ENCODE measurements at places on chromosomes 13 and 19.
A peak's percentile ranks its signal among the peaks of the same experiment; 100 is the strongest.

DNA sequence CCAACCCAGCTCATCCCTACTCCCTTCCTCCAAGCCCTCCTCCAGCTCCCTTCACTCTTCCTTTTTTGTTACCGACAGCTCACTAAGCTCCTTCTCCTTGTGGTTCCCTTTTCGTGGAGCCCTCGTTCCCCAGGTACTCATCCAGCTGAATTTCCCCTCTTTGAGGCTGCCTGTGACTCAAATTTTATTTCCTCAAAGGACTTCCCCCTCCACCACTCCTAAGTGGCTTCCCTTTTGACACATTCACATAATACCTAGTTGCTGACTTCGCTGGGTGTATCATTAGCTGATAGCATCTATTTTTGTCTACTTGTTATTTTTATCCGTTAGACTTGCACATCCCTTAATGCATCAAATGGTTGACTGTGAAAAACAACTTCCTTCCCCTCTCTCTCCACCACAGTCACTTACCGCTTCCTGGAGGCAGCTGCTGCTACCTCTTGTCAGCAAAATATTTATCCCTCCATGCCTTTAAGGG is 14.5 kb downstream of the FFAR2 start:
- no peak for DNase-seq

DNA sequence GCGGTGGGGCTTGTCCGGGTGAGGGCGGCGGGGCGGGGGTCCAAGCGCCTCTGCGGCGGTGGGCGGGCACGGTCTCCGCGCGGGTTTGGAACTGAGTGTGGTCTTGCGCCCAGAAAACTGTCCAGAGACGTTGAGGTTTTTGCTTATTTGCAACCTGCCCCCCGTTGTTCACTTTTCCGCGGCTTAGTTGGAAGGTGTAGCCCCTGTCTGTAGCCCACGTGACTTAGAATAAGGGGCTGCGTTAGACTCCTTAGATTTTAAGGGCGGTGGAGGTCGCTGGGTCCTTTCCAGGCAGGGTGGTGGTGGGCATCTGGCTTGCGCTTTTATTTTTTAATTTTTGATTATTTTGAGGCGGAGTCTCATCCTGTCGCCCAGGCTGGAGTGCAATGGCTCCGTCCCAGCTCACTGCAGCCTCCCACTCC is 748 bp downstream of the RPS15 start:
- DNase-seq: no peak

DNA sequence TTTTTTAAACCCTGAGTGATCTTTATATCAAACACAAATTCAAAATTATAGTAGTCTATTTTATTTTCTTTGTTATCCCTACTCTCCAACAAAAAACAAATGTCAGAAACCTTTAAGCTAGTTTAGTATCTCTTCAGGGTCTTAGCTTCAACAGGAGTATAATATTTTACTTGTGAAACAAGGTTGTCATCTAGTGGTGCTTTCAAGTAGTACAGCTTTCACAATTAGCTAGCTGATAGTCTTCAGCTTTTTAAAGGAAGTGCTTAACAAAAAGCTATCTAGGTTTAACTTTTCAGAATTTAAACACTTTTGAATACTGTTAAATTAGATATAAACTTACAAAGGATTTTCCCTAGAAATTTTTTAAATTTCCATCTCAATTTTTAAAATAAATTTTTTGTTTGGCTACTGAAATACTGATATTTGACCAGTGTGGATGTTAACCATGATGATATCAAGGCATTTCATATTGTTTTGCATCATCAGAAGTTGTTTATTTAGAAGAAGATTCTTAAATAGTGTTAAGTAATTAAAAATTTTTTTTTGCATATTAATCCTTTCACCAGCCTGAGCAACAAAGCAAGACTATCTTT is 34.2 kb downstream of the TDRD3 start:
- DNase-seq: peak; percentile 11

DNA sequence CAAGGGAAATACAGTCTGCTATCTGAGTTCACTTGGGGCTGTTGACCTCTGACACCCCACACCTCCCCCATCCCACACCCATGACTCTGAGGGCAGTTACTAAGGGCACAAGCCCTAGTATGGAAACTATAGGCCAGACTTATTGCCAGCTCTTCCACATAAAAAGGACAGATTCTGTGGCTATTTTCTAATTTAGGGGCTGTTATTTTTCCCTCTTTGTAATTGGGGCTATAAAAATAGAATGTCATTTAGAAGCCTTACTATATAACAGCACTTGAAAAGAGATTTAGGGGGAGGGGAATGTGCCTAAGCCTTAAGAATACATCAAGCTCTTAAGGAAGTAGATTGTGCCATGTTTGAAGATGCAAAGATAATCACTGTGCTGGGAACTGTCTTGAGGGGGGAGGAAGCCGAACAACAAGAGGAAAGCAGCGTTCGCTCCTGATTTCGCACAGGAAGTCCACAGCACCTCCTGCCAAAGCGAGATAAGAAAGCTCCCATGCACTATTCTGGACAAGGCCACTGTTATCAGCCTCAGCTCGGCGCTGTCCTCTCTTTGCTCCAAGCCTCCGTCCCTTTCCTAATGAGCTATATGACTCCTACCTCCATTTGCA is 86.6 kb downstream of the FLT1 start:
- no peak for DNase-seq

DNA sequence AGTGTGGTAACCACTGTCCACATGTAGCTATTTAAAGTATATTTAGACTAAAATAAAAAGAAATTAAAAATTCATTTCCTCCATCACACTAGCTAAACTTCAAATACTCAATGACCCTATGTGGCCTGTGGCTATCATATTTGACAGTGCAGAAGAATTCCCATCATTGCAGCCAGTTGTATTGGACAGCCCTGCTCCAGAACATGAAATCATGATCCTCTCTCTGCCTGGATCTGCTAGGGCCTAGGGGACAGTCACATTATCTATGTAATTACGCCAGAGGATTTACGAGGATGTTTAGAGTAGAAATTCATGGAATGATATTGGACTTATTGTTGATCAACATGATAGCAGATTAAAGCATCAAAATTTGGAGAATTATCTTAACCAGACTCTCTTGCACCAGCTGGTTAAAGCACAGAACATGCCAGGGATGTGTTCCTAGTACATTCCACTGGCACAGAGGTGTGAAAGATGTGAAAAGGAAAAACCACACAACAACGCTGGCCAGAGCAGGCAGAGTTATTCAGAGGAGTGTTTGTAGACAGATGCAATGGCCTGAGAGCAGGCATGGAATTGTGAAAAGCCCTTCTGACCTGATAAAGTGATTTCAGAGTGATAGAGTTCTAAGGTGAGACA is 108.9 kb upstream of the STARD13 start:
- DNase-seq: no peak

DNA sequence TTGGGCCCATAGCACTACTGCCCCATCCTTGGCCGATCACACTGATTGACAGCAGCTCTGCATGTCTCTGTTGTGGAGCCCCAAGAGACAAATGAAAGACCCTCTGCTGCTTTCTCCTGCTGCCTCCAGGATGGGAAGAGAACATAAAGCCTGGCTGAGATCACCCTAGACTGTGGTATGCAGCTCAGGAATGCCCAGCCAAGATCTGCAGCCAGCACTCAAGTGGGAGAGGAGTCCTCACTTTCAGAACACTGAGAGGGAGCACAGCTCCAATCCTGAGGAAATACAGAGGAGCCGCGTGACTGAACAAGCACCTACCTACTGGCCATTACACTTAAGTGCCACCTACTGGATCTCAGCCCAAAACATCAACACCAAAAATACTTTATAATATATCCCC is 203.0 kb downstream of the POSTN start:
- no peak for DNase-seq

DNA sequence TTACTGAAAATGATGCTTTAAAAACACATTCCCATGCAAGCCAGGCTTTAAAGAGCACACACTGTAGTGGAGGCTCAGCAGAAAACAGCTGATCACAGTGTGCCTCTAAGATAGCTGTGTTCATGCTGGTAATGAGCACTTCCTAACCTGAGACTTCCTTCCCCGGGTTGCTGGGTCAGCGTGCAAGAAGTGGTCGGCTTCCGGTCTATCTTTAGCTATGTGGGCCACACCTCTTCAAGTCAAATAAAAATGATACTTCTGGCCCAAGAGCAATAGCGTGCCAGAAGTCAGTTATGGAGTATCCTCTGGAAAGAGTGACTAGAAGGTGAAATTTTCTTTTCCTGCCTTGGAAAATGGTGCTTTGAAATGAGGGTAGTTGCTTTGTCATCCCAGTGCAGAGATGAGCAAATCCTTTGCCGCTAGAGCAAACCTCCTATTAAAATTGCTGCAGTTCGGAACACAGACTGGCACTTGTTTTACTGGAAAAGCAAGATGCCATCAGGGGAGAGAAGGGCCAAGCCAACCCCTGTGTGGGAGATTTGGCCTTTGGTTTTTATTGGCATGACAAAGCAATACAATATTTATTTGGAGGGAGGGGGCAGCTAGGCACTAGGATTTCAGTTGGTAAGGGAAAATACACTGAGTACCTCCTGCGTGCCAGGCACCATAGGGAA is 64.2 kb downstream of the ARHGAP35 start:
- DNase-seq: no peak

GRCh38 chr19:17335575-17335974 is 920 bp upstream of the ANO8 start:
- no peak for DNase-seq

DNA sequence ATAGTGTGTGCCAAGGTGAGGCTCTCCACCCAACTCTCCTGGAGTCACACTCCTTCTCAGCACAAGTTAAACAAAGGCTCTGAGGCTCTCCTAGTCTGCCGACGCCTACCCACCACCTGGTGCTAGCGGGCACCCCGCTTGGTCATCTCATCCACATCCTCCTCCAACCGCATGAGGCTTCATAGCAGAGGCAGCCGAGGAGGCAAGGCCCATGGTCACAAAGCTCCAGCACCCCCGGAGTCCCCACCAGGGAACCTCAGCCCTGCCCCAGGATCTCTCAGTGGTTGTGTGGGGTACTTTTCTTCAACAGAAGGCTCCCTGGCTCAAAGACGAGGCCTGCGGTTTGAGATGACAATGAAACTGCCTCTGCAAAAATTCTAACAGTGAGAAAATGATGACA is 43.0 kb downstream of the STK24 start:
- DNase-seq: no peak

- DNase-seq: no peak
Observed at GRCh38 chr19:41883463-41883820, 458 bp downstream of the ARHGEF1 start.

- DNase-seq: no peak
Observed at GRCh38 chr13:59514316-59514715, 649.4 kb downstream of the DIAPH3 start.

- DNase-seq: no peak
Observed at GRCh38 chr13:98686270-98686669, 66.2 kb downstream of the SLC15A1 start.

DNA sequence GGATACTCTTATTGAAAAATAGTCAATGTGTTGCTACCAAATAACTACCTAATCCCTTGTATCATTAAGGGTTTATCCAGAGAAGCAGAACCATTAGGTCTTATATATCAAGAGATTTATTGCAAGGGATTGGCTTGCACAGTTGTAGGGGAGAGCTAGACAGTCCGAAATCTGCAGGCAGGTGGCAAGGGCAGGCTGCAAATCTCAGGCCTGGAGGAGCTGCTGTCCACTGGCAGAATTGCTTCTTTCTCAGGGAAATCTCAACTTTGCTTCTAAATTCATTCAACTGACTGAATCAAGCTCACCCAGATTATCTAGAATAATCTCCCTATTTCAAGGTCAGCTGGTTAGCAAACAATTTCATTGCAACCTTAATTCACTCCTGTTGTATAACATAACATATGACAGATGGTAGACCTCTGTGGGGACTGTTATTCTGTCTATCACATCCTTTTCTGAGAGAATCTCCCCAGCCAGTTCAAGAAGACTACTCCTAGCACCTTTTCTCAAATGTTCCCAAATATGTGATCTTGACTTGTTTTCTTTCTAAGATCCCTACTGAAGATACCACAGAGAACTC is 194.2 kb downstream of the NHLRC3 start:
- no peak for DNase-seq

- DNase-seq: no peak
Observed at GRCh38 chr13:46202966-46203365, 8.8 kb upstream of the LRRC63 start.

DNA sequence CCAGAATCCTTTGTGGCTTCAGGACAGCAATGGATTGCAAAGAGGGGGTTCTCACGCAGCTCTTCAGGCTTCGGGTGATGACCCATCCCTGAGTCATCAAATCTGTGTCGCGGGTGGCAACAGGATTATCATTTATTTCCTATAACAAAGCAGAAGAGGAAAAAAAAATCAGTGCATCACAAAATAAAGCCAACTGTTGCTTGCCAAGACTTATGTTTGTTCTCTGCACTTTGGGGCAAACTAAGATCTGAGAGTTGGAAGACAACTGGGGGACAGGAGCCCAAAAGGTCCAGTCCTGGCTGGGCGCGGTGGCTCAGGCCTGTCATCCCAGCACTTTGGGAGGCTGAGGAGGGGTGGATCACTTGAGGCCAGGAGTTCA is 6.4 kb downstream of the GNA15 start:
- no peak for DNase-seq

DNA sequence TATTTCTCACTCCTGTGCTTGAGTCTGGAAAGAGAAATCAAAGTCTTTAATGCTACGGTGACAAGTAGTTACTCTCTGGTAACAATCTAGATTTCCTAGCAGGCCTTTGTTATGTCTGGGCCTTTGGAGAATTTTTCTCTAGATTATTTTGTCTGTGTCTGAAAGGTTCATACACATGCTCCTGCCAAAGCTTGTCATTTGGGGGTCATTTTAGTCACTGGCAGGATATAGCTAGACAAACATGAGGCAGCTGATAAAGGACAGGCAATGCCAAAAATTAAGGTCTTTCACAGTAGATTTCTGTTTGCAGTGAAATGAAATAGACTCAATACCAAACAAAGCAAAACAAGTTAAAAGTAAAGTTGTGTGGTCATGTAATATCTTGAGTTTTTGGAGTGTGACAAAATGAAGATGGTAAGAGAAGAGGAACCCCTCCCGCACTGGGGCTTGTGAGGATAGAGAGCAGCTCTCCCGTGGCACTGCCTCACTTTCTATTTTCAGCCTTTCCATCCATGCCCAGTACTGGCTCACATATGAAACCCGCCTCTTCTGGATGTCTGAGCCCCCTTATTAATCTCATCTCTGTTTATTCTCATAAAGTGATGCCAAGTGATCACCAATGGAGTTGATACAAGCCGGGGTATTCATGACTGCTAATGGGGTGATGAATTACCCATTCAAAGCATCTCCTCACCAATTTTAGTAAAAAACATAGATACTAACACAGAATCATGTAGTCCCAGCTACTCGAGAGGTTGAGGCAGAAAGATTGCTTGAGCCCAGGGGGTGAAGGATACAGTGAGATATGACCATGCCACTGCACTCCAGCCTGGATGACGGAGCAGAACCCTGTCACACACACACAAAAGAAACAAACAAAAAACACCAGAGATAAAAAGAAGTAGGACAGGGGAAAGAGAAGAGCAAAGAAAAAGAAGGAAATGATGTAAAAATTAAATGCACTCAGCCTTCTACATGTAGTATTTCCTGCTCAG is 389.3 kb downstream of the FGF14 start:
- DNase-seq: no peak

DNA sequence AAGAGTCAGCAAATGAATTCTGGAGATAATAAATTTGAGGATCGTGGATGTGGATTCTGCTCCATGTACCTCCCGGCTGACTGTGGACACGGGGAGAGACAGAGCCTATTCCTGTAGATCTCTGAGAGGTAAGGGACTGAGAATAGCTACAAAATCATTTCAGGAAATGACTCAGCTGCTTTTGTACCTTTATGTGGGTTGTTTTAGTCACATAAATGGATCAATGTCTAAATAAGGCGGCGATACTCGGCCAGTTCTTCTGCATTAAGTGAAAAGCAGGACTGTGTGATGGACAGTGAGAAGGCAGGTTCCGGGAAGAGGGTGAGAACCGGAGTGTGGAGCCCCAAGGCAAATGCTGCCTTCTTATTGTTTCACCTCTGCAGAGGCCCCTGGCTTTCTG is 128.1 kb downstream of the EFNB2 start:
- no peak for DNase-seq

GRCh38 chr13:49062297-49062896 is 86.7 kb downstream of the FNDC3A start:
- no peak for DNase-seq

Data from NT2/D1 (cell line).